ENCODE measurements at places on chromosomes 6 and 20.

- DNase-seq: no peak
Observed at GRCh38 chr6:41672816-41673703, 34.8 kb downstream of the MDFI start.

DNA sequence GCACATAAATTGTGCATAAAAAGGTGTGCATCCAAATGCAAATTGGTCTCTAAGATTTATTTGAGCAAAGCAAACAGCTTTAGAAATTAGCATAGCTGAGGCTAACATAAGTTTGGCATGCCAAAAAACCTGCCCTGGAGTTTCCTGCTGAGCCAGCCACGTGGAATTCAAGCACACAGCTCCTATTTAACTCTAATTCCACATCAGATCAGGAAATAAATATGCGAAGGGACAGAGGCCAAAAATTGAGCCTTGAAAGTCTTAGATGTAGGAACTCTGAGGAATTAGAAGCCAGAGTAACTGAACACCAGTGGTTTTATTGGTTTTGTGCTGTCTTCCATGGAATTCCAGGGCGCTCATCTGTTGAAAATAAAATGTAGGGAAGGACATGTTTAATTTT, 19.6 kb downstream of the SOBP start:
- DNase-seq: no peak

DNA sequence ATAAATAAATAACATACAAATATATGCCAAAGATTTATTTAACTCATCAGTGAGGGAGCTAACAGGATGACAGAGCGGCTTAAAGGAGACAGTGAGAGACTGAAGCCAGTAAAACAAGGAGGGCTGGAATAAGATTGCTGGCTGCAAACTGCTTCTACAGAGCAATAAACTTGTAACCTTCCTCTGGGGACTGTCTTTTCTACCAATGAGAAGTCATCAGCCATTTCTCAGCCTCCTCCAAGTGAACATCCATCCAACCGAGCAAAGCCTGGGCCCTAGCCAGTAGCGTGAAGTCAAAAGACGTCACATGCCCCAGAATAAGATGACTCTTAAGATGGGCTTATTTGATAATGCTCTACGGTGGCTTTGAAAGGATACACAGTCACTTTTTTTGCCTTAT, 42.5 kb downstream of the CPXM1 start:
- no peak for DNase-seq

DNA sequence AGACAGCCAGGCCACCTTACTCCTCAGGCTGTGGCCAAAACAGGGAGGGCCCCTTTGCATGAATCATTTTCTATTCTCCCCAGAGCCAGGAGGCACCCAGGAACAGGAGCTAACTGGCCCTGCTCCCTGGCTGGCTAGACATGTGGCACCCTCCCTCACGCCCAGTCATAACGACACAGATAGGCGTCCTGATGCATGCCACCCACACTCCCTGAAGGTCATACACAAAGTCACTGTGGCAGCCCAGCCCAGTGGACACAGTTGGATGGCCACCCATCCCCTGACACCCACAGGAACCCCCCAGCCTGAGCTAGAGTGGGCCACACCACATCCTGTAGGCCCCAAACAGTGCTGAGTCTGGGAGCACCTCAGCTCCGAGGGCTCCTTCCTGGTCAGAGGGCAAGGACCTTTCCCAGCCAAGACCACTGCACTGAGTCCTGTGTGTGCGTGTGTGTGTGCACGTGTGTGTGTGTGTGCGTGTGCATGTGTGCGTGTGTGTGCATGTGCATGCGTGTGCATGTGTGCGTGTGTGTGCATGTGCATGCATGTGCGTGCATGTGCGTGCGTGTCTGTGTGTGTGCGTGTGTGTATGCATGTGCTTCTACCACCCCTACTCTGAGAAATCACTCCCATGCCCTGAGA, 21.6 kb downstream of the TFEB start:
- no peak for DNase-seq

GRCh38 chr20:62721511-62722370, 13.1 kb downstream of the NTSR1 start:
- no peak for DNase-seq

DNA sequence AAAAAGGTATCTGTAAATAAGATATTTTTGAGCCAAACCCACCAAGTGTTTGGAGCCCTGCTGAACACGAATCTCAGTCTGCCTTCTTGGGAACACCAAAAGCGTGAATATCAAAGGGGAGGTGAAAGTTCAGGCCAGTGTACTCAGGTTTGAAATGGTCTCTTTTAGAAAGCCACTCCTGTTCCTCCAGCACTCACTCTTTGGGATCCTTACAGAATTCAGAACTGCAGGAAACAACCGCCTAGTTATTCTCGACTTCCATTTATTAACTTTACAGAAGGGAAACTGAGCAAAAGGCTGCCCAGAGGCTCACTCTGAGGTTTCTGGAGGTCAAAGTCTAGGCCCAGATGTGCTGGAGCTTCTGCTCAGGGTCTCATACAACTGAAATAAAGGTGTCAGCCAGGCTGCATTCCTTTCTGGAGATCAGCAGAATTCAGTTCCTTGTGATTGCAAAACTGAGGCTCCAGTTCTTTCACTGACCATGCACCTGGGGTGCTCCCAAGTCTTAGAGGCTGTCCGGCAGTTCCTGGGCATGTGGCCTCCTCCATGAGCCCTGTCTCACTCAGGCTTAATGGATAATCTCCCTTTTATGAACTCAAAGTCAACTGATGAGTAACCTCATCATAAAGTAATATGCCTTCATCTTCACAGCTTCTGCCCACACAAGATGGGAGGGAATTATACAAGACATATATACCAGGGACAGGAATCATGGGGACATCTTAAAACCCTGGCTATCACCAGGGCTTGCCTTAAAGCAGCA, 65.5 kb upstream of the TNFAIP3 start:
- DNase-seq: no peak

- DNase-seq: no peak
Observed at GRCh38 chr20:58038123-58038654, 190.3 kb downstream of the ANKRD60 start.

DNA sequence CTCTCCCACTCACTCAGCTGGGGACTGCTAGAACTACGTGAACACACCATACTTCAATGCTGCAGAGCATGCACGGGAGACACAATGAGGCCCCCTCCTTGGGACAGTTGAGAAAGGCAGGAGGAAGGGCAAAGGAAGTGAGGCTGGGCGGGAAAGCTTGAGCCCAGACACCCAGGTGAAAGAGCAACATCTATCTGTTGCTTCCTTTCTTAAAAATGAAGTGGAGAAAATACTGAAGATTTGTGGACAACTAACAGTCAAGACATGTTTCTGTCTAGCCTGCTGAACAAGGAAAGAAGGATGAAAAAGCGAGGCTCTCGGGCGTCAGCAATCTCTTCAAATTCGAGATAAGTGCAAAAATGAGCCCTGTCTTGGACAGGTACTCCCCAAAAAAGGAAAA, 3.0 kb upstream of the NNAT start:
- no peak for DNase-seq

DNA sequence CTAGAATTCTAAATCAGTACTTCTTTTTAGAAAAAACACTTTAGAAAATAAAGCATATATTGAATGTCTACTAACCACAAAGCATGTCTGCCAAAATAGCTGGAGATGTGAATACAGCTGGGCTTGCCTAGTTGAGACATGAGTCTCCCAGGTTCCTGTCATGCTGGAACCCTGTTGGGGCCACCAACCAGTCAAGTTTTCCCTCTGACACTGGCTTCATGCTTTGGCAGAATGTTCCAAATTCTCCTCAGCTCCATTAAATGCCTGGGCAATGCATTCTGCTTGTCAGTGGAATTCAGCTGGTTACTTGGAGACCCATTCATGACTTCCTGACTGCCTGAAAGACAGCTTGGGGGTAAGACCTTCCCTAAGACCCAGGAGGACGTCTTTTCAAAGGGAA, 87.2 kb downstream of the PRND start:
- no peak for DNase-seq

DNA sequence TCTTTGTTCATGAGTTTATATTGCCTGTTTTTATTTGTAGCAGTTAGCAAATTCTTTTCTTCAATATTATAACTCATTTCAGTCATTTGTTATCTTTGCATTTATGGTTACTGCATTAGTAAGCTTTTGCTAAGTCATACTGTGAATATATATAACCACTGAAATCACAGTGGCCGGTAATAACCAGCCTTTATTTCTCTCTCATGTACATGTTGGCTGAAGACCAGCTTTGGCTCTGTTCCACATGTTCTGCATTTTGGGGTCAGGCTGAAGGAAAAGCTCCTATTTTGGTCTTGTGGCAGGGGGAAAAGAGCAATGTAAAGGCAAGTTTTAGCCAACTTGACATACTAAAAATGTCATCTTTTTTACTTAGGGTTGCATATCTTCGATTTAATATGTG, 276.3 kb downstream of the BCKDHB start:
- DNase-seq: no peak

DNA sequence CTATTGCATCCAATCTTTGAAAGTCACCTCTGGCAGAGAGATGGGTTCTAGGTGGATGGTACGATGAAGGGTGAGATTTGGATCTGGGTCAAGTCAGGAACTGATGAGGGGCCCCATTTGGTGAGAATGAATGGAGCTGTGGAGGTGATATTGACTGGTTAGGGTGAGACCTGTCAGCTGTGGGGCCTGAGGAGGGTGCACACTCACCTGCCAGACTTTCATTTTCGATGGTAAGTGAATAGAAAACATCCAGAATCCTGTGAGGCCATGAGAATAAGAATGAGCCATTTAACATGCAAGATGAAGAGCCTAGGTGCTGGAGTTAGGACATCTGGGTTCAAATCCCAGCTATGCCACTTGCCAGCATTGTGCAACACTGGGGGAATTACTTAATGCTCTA, 6.8 kb downstream of the SUN5 start:
- no peak for DNase-seq

GRCh38 chr6:36101691-36102090, 28.6 kb upstream of the MAPK13 start:
- no peak for DNase-seq

DNA sequence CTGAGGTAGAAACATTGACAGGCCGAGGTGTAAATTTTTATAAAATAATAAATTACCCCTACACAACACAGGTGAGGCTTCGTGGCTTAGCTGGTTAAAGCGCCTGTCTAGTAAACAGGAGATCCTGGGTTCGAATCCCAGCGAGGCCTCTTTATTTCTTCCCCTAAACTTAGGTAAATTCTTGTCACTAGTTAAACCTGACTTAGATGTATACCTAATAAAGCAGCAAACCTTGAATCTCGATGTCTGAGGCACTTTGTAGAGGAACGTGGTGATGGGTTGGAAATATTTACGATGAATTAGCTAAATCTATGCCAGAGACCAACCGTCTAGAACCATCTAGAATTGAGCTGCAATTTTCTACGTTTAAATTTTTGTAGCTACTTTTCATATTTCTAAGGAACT, 185.6 kb downstream of the OR2B2 start:
- DNase-seq: peak; percentile 27

DNA sequence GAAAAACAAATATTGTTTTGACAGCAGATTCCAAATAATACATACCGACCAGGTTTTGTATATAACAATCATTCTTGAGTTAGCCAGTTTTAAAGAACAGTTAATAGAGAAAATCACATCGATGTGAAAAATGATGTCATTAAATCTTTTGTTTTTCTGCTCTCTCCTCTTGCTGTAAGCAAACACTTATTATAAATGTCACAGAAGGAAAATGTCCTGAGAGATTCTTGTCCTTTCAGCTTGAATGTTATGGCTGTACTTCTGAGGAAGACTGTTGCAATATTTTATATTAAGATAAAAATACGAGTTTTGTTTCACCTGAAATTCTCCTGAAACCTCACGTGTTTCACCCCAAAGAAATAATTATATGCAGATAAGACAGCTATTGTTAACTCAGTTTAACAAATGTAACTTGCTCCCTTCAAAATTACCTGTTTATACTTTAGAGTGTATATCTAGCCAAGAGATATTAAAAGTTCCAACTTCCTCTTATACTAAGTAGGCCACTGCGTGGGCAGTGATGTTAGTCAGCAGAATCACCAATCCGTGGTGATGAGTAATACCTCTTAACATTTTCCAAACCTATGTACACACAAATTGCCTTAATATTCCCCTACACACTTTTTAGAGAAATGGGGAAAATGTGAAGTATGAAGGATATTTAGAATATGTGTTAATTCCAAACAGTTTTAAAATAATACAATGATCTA, 1111.4 kb upstream of the CITED2 start:
- DNase-seq: peak; percentile 74

DNA sequence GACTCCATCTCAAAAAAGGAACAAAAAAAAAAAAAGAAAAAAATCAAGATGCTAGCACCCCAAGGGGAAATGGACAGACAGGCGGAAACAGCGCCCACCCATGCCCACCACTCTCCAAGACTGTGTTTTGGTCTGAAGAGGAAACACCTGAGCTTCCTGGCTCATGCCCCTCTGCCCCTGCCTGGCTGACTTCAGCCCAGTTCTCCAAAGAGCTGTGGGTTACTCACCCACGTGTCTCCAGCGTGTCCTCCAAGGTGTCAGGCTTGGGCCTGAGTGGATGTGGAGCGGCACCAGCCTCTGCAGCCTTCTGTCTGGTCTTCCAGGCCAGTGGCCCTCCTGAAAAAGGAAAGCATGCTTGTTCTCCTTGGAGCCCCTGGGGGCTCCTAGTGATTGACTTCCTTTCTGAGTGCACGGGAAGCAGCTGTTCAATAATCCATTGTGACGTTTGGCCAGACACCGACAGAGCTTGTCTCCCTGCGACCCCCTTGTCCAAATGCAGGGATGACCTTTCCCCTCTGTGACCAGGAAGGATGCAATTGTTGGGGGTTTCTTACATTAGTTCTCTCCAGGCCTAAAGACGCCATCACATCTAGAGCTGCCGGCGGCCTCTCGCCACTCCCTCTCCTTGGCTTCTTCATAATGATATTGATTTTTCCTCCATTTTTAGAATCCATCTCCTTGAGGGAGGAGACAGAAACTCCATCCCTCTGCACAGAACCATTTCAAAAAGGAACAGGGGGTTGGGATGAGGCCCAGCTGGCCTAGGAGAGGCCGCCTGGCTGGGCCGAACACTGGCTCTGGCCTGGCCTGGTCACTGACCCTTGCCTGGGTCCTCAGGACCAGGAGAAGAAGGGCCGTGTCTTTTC, 58.4 kb downstream of the ADNP start:
- DNase-seq: no peak

- no peak for DNase-seq
Observed at GRCh38 chr20:44002861-44003260, 88.2 kb downstream of the TOX2 start.

GRCh38 chr6:168217216-168217879, 102.2 kb downstream of the DACT2 start:
- DNase-seq: no peak

- DNase-seq: no peak
Observed at GRCh38 chr20:9981829-9982228, 53.0 kb upstream of the ANKEF1 start.

DNA sequence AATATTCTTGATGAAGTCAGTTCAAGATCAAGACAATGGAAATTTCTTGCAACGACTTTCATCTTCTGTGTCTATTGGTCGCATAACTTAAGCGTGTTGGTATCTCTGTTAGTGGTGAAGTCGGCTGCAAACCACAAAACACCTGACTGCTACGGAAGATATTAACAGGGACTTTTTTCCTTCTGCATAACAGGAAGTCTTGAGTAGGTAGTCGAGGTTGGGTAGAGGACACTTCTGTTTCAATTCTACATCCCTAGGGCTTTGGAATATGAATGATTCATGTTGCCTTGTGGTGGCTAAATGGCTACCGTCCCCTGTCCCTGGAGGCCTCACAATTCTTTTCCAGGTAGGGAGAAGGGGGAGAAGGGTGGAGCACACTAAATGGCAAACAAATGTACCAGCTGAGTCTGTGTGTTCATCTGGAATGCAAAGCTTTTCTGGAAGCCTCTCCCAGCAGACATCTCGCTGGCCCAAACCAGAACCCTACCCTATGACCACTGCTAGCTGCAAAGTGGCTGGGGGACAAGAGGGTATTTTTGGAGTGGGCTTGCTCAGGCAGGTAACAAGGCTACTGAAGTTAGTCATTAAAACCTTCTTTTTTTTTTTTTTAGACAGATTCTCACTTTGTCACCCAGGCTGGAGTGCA, 34.6 kb upstream of the NKX2-2 start:
- DNase-seq: no peak

All from DMS53 (cell line).